IMR-90 (cell line): ENCODE measurements at places on chromosomes 6 and 20.

GRCh38 chr20:32487381-32487780 lies 97.8 kb downstream of the NOL4L start:
- no peak for DNase-seq

DNA sequence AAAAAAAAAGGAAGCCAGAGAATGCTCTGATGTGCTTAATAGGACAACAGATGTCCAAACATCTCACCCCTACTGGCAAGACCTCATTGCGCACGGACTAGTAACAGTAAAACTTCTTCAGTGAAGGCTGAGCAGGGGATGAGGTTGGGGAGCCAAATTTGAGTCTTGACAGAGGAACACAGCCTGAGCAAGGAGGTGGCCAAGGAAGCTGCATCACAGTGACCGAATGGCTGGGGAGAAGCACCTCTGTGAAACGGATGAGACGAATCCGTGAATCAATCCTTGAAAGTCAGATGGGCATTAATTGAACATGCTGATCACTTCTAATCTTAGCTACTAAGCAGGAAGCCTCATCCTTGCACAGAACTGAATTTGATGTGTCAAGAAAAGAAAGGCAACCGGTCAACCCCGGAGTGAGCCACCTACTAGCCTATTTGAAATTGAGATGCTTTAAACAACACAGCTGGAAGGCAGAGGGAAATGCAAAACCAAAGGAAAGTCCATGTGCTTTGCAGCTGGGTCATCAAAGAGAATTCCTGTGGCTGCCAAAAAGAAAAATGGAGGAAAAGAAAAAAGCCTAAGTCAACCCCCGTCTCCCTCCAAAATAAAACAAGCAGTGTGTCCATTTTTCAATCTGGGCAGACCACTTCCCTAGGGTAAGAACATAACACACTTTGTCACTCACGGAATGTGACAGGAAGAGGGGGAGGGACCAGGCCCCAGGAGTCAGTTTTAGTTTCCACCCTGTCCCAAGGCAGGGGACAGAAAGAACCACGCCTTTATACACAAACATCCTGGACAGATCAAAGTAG lies 29.5 kb downstream of the PXDC1 start:
- DNase-seq: peak; percentile 51

- no peak for DNase-seq
These were observed 62.5 kb downstream of the RREB1 start for GRCh38 chr6:7170117-7170732.

- peak; percentile 90 for DNase-seq
These were observed 112.8 kb upstream of the JARID2 start for GRCh38 chr6:15132854-15133670.

GRCh38 chr20:25685276-25686080 lies 11.2 kb downstream of the ZNF337 start:
- DNase-seq: no peak

GRCh38 chr6:33391922-33392594 lies 435 bp downstream of the KIFC1 start:
- peak; percentile 44 for DNase-seq

DNA sequence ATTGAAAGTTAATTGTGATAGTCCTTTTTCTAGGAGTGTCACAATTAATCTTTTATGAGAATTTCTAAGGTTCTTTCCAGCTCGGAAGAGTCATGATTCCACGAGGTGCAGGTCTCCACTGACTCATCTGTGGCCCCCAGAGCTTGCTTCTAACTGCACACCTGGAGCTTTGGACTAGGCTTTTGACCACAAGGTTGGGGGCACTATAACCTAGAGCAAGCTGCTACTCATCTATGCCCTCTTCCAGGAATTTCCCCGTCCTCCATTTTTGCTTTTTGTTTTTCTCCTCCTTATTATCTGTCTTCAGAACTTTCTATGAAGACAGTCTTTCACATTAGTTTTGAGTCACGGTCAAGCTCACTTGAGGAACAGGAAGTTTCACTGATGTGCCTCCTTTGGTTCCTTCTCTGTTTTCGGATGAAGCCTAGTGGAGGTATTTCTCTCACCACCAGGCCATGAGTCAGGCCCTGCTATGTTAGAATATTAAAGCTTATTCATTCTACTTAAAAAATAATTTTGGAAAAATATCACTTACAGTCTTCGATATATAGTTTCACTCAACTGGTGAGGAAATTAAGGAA lies 119.2 kb upstream of the INSM1 start:
- DNase-seq: no peak

DNA sequence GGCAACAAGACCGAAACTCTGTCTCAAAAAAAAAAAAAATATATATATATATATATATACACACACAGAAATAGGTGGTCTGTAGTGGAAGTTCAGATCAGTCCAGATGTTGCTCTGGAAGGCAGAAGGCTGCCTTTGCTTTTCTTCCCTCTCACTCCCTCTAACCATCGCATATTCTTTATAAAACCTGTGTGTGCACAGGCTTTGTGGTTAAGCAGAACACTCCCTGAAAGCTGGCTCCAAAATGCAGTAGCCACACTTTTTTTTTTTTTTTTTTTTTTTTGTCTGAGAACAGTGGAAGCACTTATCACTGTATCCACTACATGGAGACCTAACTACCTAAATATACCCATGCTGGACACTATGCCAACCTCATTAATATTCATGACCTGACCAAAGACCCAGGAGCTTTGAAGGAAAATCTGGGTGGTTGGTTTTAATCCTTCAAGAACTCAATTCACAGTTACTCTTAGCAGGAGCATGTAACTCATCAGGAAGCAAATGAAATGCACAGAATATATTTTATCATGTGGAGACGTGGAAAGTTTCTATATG lies 20.0 kb upstream of the GFOD1 start:
- DNase-seq: no peak

GRCh38 chr6:143765422-143766184 lies 77.5 kb upstream of the LTV1 start:
- no peak for DNase-seq

DNA sequence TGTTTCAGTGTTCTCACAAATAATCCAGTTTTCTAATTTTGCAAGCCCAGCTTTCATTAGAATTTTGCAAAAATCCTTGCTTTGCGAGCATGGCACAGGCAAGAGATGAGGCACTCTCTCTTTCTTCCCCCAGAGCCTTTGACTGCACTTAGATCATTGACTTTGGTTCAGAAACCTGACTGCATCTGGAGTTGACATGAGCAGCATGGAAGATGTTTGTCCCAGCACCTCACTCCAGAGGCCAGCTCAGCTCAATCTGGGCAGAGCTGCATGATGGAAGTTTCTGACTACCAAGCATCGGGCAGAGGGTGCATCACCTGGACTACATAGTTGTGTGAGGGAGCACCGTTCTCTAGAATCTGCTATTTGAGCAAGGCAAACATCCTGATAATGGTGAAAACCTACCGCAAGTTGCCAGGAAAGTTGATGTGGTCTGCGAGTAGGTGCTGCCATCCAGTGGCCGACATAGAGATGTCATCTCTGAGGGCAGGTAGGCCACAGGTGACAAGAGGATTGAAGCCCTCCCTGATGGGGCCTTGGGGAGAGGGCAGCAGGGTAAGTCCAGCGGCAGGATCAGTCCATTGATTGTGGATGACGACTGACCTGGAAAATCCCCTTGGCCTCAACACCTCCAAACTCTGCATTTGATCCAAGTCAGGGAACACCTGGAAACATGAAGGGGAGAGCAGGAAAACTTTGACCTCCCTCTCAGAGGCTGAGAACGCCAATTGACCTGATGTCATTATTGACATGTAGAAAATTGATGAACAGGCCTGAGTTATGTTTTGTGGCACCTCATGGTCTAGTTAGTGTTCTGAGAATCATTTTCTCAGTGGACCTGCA lies 3.8 kb upstream of the LPA start:
- no peak for DNase-seq

GRCh38 chr20:51484831-51485230 lies 57.7 kb downstream of the NFATC2 start:
- no peak for DNase-seq
